ENCODE measurements at places on chromosomes 1 and 21.

DNA sequence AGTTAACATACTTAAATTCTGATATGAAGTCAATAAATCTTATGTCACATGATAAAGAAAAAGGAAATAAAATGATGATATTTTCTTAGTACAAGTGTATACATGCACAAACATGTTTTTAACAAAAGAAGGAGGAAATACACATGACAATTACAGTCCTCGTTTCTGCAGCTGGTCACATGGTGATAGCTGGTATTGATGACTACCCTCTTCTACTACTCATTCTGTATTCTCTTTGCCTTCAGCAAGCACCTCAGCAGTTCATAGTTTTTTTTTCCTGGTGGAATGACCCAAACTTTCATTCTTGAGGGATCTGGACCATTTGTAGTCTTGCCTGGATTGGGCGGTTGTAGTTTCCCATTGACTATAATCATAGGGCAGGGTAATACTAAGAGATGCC is 64.4 kb upstream of the CFAP126 start:
- no peak for DNase-seq

DNA sequence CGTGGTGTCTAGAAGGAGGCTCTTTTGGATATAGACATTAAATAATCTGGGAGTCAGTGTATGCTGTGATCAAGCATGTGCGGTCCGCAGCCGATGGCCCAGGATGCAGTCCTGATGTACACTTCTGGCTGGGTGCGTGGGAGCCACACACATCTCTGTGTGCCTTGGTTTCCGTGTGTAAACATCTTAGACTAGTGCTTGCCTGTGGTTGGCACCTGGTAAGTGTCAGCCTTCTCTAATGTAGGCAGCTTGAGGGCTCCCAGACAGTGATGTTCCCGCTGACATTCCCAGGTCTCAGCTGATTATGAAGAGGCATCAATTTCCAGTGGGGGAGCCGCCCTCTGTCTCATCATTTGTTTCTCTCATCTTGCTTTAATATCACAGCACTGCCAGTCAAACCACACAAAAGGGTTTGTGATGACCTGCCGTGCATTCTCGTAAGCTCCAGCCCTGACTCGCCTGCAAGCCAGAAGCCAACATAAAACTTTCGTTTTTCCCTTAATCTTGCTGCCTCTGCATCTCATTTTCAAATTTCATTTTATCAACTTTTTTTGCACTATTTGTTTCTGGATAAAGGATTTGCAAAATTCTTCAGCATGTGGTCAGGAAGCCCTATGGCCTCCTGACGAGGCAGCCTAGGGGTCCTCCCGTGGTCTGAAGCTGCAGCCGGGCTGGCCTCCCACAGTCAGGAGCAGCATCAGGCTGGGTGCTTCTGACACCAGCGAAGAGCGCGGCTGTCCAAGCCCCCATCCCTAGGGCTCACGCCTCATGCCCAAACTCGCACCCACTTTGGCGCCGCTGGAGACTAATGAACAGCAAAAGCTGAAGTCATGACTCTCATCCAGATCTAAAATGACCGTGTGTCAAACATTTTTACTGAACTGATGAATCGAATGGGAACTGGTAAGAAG is 28.1 kb downstream of the PDE9A start:
- DNase-seq, result no peak

DNA sequence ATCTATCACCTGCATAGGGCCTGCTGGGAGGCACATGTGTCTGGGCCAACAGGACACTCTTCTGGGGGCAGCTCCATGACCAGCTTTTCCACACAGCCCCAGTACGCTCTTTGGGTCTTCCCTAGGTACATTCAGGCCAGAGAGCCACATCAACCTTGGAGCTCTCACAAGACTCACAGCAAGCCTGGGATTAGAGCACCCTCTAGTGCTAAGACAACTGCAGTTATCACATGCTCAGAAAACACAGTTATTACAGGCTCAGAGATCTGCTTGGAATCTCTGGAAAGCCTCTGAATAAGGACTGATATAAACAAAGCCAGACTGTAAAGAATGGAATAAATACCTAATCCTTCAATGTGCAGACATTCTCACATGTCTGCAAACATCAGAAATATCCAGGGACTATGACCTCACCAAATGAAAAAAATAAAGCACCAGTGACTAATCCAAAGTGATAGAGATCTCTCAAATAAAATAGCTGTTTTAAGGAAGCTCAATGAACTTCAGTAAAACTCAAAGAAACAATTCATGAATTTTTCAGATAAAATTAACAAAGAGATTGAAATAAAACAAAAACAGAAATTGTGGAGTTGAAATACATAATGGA is 563.9 kb upstream of the NR5A2 start:
- DNase-seq, result no peak

DNA sequence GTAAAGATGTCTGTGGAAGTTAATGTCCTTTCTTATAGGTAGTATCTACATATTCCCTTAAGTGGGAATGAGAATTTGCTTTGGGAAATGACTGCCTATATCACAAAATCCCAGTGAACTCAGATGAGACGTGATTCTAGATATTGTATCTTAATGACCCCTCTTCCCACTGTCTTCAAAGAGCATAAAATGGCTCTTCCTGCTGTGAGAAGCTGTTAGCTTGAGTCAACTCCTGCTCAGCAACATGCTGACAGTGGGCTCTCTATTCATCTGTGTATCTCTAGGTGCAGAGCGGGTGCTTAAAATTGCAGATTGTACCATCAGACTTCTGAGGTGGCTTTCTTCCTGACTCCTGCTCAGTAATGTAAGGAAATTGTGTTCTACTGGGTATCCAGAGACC is 100.6 kb downstream of the SPAG17 start:
- no peak for DNase-seq

DNA sequence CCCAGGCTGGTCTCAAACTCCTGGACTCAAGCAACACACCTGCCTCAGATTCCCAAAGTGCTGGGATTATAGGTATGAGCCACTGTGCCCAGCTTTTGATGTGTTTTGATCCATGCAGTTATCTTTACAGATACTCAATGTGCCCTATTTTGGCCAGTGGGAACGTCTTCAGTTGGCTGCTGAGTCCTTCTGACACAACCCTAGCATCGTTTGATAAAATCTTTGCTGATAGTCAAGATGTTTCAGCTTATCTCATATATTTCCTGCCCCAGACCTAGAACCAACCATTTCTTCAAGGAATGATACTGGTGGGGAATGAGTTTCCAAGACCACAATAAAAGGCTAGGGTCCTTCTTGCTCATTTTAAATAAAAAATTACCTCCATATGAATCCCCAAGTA is 11.6 kb downstream of the POGZ start:
- DNase-seq, result no peak

- no peak for DNase-seq
Measured at GRCh38 chr1:45767035-45767434, 16.6 kb upstream of the IPP start.

GRCh38 chr1:21238141-21238800 is 52.0 kb downstream of the ECE1 start:
- no peak for DNase-seq

- DNase-seq, result no peak
Measured at GRCh38 chr1:201941420-201942128, 4.8 kb downstream of the LMOD1 start.

DNA sequence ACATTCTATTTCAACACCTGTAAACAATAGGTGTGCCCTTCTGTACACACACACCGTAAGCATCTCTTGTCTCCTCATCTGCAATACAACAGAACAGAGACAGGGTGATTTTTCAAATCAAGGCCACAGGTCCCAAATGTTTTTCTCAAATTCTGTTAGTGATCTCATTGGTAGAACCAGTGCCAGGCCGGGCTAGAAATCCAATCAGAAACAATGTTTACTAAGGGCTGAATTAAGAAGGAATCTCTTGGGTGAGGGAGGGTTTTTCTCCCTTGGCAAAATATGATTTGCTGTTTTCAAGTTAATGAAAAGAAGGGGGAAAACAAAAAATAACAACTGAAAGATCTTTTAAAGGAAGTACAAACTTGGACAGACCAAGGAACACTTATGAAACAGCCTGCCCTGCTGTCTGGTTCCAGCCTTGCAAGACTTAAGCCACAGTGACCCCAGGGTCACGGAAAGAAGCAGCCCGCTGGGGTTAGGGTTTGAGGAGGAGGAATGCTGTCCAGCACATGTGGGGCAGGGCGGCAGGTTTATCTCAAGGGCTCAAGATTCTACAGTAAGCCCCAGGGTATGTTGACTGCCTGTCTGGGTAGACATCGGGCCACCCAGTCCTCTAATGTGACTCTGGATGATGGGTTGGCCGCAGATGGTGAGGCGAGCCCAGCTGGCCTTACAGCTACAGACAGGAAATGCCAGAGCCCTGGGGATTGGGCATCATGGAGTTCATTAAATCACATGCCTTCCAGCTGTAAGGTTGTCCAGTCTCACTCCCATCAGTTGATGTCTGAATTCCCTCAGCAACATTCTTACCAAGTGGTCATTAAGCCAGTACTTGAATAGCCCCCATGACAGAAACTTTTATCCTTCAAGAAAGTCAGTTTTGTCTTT is 73.3 kb upstream of the SLC44A3 start:
- DNase-seq, result no peak
